M059J (cell line): ENCODE measurements at places on chromosomes 16 and 17. TPM values are rescaled to one million over a fixed set of nuclear protein-coding genes. Genes with fewer than 3 reads are reported as not detected.

DNA sequence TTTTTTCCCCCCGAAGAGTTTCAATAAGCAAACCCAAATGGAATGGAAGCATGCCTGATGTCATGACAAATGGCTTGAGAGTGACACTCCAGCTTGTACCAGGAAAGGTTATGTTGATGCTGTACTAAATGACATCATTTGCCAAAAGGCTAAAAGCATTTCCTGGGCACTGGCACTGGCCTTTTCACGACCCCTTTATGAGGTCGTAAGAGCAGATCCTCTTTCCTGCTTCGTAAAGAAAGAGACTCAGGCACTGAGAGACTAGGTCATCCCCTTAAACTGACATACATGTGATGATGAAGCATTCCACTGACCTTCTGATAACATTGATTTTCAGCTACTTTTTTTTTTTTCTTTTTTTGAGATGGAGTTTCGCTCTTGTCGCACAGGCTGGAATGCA lies 30.5 kb downstream of the CEP295NL start:
- DNase-seq = peak; percentile 23

DNA sequence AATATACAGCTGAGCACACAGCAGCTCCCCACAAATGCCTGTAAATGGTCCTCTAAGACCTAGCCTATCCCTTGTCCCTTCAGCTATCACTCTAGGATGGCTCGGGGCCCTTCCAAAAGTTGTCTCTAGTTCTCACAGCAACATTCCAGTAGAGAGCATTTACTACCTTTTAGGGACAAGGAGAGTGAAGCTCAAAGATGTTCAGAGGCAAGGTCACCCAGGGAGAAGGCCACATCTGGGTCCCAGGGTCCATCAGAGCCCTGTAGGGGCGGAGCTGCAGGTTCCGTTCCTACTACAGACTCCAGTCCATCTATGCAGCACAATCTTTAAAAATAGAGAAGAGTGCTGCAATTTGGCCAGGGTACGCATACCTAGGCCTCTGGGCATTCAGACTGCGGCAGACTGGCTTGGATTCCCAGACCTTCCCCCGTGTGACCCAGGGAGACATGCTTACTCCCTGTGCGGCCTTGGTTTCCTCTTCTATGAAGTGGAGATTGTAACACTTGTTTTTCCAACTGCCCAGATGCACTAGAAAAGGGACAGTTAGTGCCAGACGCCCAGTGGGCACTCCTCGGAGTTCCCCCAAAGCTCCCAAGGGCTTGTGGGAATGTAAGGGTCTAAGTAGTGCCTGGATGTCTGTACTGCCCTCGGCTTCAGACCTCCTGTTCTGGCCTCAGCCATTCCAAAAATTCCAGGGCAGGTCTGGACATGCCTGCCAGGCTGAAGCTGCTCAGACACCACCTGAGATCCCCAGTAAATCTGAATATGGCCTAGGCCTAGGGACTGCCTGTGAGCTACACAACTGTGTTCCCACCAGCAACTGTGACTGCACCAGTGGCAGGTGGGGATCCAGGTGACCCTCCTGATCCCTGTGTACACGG lies 2.5 kb downstream of the SLC12A4 start:
- no peak for DNase-seq

- peak; percentile 83 for DNase-seq
Measured at GRCh38 chr17:35930211-35931065, at the start of gene RDM1. Gene RDM1 (minus strand): TSS chr17:35930773. CDS start chr17:35930727, 46 bp downstream.

DNA sequence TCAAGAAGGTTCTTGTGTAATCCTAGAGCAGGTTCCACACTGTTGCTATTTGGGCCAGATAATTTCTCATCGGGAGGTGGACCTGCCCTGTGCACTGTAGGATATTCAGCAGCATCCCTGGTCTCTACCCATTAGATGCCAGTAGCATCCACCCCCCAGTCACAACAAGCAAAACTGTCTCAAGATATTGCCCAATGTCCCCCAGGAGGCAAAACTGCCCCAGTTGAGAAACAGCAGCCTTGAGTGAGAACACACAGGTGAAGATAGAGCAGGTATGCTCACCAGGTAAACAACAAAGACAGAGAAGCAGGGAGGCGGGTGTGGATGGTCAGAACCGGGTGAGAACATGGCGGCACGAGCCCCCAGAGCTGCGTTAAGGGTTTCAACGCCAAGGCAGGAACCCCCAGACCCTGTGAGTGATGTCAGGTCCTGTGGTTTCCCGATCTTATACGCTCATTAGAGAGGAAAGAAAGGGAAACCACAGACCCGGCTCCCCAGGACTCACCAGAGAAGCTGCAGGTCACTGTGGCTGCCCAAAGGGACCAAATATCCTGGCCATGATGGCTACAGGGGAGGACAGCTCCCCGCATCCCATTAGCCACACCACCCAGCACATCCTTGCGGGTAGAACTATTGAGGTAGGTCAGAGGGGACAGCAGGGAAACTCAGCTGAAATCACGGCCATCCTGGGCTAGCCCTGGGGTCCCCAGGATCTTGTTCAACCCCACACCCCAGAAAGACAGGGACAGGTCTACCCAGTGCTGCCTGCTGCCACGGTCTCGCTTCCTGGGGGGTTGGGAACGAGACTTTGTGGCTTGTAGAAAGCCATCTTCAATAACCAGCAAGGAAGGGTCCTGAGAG lies 21.2 kb downstream of the CDC42EP4 start:
- peak; percentile 30 for DNase-seq

DNA sequence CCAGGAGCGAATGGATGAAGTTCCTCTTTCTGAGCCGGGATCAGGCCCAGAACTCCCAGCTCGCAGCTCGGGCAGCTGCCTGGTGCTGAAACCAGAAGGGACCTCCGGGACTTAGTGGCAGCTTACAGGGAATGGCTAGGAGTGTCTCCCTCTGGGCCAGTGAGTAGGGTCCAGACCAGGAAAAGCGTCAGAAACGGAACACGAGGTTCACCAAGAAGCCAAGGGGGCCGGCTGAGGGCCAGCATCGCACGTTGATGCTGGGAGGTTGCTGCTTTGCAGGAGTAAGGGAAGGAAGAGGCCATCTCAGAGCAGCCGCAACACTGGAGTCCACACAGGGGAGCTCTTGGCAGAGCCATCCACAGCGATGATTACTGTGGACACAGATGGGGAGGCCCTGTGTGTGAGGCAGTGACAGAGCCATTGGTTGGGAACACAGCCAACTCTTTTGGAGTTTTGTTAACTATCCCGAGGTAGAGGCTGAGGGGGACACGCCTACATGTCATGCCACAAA lies 74.0 kb upstream of the CREBBP start:
- DNase-seq = peak; percentile 25

The ARHGAP44 gene
- total RNA-seq = not detected in 2 replicates

The RASL10B gene
- total RNA-seq = 0.71 and 0.89 TPM in 2 replicates
